Coronary artery (tissue), 2 donors: ENCODE measurements at places on chromosomes 12 and 14.
A peak's percentile ranks its signal among the peaks of the same experiment; 100 is the strongest.

DNA sequence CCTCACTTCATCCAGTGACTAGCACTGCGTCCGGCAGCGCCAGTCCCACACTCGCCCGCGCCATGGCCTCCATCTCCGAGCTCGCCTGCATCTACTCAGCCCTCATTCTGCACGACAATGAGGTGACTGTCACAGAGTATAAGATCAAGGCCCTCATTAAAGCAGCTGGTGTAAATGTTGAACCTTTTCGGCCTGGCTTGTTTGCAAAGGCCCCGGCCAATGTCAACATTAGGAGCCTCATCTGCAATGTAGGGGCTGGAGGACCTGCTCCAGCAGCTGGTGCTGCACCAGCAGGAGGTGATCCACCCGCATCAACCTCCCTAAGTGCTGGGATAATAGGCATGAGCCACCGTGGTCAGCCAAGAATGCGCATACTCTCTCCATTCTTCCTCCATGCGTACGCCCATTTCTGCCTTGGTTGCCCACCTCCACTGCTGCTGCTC is 59.9 kb downstream of the IRF2BPL start:
- DNase-seq: no peak

DNA sequence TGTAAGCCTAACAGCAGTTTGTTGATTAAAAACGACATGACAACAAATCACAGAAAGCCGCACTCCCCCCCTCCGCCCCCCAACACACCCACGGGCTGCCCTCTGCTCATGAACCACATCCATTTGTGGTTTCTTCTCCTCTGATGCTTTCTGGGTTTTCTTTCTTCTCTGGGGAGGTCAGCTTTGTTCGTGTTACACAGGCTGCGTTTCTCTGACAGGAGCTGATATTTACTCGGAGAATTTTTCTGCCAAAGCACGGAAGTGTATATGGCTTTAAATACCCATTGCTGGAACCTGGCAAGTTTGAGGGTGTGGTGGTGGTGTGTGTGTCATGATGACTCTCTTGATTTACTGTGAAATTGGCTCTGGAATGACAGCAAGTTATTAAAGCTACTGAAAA is 883.7 kb upstream of the TMEM132C start:
- no peak for DNase-seq

- DNase-seq: no peak
Observed at GRCh38 chr12:51771008-51771407, 77.5 kb downstream of the FIGNL2 start.

GRCh38 chr14:90168425-90169105 is 87.8 kb upstream of the PSMC1 start:
- no peak for DNase-seq

DNA sequence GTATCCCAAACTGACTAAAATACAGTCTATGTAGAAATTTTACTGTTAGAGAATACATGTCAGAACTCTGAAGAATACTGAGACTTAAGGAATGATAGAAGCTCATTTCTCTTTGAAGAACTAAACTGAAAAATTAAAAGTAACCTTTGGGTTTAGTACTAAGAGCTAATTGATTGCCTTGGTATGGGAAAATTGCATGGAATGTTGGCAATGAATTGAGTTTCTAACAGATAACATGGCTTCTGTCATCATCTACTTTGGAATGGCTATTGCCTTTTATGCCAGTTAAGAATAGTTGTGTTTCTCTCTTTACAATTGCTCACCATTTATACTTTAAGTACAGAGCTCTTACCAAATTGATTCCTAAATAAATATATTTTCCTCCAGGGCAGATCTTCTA is 308.8 kb upstream of the SYT1 start:
- no peak for DNase-seq

GRCh38 chr12:64625243-64626077 is 15.2 kb downstream of the RASSF3 start:
- peak; percentile 88 for DNase-seq

DNA sequence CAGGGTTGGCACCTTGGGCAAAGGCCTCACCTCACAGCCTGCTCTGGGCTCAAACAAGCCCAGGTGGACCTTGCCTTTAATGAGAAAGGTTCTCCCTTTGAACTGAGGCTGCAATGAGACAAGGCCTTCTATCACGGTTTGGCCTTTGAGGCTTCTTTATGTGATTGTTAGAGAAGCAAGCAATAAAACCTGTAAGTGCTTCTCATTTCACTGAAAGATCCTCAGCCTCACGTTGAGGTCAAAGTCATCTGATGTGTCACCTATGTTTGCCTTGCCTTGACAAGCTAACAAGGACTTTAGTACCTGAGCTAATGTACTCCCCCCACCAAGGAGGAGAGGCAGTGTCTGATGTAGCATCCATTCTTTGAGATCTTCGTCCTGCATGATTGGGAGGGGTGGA is 155.9 kb upstream of the RBM19 start:
- no peak for DNase-seq

GRCh38 chr12:99253068-99253467 is 394.5 kb upstream of the GARIN6 start:
- DNase-seq: no peak
